ENCODE measurements at places on chromosomes 3 and 15.

DNA sequence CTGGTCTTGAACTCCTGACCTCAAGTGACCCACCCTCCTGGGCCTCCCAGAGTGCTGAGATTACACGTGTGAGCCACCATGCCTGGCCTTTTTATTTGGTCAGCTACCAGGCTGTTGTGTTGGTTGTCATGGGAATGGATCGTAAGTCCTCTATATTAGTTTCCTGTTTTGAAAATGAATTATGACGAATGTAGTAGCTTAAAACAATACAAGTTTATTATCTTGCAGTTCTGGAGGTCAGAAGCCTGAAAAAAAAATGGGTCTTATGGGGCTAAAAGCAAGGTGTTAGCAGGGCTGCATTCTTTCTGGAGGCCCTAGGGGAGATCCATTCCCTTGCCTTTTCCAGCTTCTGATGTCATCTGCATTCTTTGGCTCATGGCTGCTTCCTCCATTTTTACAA, 25.1 kb upstream of the HERC1 start:
- DNase-seq, result no peak

- DNase-seq, result no peak
These were observed 126.0 kb upstream of the ANKRD28 start for GRCh38 chr3:15923640-15924405.

DNA sequence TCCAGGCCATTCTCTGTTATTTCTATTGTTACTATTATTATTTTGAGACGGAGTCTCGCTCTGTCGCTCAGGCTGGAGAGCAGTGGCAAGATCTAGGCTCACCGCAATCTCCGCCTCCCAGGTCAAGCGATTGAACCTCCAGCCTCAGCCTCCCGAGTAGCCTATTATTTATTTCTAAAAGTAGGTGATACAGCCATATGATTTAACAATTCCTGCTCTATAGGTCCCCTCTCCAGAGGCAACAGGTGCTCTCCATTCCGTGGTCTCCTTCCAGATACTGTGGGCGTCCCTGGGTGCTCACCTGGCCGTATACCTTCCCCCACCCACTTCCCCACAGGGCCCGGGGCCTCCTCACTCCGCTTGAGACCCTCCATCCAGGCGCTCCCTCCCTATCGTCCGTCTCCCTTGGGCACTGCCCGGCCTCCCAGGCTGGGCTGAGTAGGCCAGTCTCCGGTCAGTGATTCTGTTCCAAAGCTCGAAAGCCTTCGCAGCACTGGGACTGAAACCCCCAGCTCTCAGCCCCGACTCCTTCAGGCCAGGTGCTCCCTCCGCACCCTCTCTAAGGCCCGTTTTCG, 708 bp upstream of the PTPN23 start:
- no peak for DNase-seq

DNA sequence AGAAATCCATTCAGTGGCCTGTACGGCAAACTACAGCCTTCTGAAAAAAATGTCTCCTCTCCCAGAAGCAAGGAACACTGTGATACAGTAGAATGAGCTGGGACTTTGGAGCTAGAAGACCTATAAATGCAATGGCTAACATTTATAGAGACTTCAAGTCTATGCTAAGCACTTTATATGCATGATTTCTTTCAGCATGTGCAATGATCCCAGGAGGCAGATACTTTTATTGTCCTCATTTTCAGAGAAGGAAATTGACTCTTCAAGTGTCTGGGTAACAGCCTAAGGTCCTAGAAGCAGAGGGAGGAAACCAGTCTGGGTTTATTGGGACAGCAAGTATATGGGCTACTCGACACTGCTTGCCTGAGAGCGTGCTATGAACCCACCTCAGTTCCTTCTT, 140.9 kb downstream of the ALDH1A2 start:
- no peak for DNase-seq

DNA sequence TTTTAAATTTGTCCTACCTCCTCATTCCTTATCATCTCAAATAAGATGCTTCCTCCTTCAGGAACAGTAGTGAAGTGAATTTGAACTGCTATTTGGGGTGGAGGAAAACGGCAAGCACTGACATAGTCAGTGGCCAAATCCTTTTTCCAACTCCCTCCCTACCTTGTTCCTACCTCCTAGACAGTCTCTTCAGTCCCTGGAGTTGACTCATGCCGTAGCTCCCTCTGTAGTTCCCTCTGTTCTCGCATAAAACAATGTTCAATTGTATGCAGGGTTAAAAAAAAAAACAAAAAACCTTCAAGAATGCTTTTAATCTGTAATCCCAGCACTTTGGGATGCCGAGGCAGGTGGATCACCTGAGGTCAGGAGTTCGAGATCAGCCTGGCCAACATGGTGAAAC, 1.4 kb downstream of the UBR1 start:
- DNase-seq, result no peak

- no peak for DNase-seq
These were observed 6.8 kb upstream of the ADAMTS17 start for GRCh38 chr15:100348578-100348977.

DNA sequence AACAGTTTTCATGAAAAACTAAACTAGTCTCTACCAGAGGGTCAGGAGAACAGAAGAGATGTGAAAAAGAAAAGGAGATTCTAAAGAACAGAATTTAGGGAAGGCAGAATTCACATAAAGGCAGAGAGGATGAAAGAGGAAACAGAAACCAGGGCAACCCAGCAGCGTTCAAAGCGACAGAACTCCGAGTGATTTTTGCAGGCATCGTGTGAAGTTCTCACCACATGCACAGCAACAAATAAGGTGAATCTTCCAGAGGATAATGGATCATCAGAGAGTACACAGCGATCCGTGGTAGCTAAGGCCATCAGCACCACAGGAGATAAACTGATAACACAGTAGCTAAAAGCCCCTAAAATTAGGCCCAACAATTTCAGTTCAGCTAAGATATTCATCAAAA, 250.8 kb upstream of the THBS1 start:
- DNase-seq, result no peak

DNA sequence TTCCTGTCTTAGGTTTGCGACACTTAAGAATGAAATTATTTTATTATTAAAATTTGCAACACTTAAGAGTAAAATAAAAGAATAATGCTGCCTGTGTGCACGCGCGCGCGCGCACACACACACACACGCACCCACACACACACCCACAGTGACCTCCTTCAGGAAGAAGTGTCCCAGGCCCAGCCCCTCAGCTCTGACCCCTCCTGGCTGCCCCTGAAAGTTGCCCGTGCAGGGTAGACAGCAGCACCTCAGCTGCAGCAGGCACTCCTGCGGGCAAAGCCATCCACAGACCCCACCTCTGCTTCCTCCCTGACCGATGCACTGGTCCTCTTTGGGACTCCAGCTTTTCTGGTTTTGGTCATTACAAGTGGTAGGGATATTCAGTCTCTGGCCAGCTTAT, 478.2 kb downstream of the NTRK3 start:
- no peak for DNase-seq

DNA sequence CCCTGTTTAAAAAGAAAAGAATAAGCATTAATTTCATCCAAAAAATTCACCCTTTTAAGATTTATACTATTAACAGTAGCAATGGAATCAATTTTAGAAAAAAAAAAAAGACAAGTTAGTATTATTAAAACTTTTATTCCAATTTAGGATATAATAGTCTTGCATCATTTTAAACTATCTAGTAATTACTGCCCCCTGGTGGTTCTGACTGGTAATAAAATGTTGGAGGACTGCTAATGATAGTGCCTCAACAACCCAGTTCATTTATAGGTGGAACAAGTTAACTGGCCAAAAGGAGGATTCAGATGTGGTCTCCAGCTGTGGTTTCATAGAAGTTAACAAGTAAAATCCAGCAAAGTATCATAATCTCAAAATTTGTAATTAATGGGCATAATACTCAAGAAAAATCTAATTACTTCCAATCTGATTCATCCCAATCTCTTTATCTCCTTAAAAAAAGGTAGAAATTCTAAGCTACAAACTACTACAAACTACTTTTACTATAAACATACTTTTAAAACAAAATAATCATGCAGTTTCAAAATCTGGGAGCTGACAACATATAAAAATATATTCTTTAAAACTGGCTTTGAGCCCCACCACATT, 30.7 kb upstream of the WDR49 start:
- no peak for DNase-seq

DNA sequence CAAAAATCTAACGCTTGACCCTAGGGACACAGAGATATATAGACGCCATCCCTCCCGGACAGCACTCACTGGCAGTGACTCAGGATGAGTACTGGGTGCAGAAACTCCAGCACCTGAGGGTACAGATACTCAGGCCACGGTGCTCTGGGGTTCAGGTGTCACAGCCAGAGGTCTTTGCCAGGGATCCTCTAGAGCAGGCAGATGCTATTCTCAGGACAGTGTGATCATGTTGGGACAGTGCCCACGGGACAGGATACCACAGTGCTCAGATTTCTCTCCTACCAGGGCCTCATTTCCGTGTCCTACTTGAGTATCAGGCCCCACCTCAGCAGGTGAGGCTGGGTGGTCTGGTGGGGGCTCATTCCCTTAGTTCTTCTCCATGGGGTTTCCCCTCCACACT, 34.4 kb downstream of the HOMER2 start:
- DNase-seq, result no peak

GRCh38 chr15:75042730-75043508, 19.5 kb downstream of the PPCDC start:
- DNase-seq, result no peak
